ENCODE measurements at places on chromosomes 6 and 20. TPM values are rescaled to one million over a fixed set of nuclear protein-coding genes. Genes with fewer than 3 reads are reported as not detected.

DNA sequence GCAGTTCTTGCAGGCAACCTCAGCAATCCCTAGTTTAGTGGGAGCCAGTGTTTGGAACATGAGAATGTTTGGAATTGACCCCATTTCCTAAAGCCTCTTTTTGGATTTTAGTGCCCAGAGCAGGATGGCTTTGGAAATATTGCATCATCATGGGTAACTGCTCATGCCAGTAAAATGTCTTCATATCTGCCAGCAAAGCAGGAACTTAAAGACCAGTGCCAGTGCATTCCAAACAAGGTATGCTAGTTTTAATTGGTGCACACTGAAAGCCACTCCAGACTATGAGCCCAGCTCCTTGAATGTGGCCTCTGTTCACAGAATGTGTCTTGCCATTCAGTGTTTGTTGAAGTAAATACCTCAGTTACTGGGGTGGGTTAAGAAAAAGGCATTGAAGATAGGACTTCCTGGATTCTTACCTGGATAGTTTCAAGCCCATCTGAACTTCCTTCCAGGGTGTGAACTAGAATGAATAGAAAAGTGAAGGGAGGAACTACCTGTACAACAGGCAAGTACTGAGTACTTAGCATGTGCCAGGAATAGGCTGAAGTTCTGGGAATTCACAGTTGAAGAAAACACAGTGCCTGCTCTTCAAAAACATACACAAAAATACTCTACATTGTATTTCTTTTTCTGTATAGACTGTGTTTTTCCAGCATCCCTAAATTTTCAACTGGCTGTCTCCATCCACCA lies 70.5 kb downstream of the COL19A1 start:
- DNase-seq: peak; percentile 73

DNA sequence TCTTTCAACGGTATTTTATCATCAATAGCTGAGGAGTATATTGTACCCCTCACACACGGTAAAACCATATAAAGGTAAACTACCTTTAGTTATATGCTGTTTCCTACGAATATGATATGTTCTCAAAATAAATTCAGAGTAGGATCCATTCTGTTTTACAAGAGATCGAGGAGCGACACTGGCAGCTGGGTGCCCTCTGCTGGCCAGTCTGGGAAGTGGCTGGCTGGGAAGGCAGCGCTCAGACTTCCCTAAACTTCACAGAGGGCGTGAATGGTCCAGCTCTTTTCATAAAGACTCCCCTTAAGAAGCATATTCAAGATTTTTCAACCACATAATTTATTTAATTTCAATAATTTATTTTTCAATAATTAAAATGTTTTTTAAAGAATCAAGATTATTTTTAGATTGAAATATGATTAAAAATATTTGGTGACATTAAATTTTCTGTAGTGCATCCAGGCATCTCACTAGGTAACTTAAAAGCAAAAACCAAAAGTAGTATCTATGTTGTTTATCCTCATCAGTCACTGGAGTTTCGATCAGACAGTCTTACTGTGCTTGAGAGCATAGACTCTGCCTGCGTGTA lies 187.5 kb upstream of the PDE10A start:
- DNase-seq: peak; percentile 37

DNA sequence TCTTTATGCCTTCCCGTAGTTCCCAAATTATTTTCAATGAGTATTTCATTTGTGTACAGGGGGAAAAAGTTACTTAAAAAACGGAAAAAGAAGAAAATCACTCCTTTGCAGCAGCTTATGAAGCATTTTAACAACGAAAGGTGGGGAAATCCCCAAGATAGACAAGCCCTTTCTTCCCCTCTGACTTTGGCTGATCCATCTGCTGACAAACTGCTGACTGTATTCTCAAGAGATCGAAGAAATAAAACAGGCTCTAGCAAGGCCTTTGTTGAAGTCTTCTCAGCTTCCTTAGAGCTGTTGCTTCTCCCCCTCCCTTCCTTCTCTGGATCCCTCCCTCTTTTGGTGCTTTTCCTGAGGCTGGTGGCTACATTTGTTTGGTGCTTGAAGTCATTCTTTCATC lies 325.2 kb downstream of the NRN1 start:
- DNase-seq: no peak

- no peak for DNase-seq
These were observed 12.5 kb downstream of the TRIM26 start for GRCh38 chr6:30200551-30201281.

HLA-F gene
- total RNA-seq: 20.3 TPM

DNA sequence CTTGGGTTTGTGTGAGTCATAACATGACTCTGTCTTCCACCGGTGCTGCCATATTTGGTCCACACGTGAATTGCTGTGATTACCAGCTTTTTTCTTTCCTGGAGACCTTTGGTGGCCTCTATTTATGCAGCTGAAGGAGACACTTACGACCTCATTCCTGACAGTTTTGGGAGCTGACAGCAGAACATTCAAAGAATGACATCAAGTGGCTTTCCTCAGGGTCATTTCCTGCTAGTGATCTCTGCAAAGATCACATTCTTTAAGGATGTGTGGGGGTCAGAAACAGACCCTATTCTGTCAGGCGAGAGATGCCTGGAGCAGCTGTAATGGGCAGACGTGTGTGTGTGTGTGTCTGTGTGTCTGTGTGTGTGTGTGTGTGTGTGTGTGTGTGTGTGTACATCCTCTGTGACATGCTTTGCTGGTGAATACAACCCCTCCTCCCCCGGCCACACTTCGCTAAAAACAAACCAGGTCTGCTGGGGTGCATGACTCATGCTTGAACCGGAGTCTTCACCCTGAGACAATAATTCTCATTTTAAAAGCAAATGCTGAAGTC lies 115.6 kb downstream of the TMEM170B start:
- peak; percentile 81 for DNase-seq

- DNase-seq: no peak
These were observed 63.6 kb downstream of the SLC23A2 start for GRCh38 chr20:4937407-4938319.

DNA sequence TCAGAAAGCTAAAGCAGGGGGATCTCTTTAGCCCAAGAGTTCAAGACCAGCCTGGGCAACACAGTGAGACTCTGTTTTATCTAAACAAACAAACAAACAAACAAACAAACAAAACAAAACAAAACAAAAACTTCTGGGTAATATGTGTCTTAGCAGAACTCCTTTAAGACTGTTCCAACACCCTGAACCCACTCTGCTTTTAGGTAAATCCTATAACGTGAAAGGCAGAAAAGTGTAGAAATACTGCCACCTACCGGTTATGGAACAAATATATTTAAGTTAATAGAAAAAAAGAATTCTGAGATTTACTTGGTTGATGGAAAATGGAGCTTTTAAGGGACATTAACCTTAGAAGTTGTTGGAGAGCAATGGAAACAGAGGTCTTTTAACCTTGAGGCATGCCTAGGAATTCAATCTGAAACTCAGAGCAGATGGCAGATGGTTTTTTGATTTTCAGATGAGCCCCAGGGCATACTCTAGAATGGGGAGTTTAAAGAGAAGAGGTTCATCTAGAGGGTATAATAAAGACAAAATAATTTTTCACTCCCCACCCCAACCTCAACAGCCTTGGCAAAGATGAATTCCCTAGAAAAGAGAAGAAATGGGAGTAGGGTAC lies 38.5 kb downstream of the SOD2 start:
- peak; percentile 53 for DNase-seq
